Fibroblast of upper back skin (primary cell): ENCODE measurements at places on chromosomes 4 and X.

DNA sequence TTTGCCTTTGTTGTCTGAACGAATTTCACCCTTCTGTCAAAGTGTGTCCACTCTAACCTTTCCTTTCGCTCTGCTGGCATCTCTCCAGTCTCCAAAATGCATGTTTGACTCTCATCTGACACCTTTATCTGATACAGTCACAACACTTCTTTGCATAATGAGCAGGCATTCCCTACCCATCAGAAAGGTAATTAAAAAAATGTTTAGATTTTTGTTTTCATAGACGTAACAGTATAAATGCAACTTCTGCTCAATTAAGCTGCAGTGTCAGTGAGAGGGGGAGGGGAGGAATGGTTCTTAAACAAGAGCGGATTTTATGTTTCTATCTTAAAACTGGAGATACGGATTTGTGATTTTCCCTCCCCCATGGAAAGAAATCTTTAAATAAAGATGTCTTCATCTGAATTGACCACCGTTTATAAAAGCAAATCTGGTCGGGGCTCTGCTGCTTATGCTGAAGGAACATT, 70.2 kb downstream of the CXXC4 start:
- no peak for DNase-seq

GRCh38 chr4:17958181-17958580, 63.4 kb downstream of the LCORL start:
- peak; percentile 53 for DNase-seq

- no peak for DNase-seq
These were observed 99.5 kb upstream of the NKX1-1 start for GRCh38 chr4:1505511-1506460.

GRCh38 chr4:184534511-184535391, 60.4 kb upstream of the IRF2 start:
- DNase-seq, result peak; percentile 85

- peak; percentile 15 for DNase-seq
These were observed 27.4 kb upstream of the TMPRSS11B start for GRCh38 chr4:68272860-68273259.

- peak; percentile 83 for DNase-seq
These were observed 253.6 kb downstream of the PPP1R2C start for GRCh38 chrX:42524379-42524778.

GRCh38 chr4:169275180-169275579, 4.4 kb upstream of the SH3RF1 start:
- DNase-seq, result no peak

DNA sequence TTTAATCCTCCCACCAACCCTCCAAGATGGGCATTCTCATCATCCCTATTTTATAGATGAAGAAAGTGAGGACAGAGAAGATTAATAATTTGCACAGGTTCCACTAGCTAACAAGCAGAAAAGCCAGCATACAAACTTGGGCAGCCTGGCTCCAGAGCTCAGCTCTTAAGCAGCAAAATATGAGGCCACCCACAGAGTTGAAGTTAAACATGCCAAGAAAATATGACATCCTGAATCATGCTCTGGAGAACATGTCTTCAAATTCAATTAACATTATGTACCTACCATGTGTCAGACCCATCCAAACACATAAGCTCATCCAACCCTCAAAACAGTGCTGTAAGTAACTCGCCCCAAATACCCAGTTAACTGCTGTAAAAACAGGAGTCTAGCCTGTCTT, 33.9 kb downstream of the USP46 start:
- DNase-seq, result peak; percentile 30

- no peak for DNase-seq
These were observed 101.5 kb upstream of the STX18 start for GRCh38 chr4:4643306-4643705.

GRCh38 chrX:132393992-132394391, 94.8 kb downstream of the MBNL3 start:
- no peak for DNase-seq

DNA sequence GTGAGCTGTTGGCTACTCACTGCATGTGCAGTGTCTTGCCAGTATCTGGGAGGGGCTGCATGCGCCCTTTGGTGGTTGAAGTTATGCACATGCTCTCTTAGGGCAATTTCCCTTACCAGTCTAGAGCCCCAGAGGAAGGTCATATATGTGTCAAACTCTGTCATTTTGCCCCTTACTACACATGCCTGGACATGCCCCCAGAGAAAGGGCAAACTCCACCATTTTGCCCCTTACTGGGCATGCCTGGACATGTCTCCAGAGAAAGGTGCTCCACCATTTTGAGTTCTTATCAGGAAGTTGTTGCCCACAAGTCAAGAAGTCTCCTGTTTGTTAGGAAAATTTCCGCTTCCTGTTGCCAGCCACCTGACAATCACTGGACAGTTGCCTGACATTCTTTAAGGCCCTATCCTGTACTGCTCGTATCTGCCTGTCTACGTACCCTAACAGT, 56.4 kb upstream of the PLAC8 start:
- no peak for DNase-seq

DNA sequence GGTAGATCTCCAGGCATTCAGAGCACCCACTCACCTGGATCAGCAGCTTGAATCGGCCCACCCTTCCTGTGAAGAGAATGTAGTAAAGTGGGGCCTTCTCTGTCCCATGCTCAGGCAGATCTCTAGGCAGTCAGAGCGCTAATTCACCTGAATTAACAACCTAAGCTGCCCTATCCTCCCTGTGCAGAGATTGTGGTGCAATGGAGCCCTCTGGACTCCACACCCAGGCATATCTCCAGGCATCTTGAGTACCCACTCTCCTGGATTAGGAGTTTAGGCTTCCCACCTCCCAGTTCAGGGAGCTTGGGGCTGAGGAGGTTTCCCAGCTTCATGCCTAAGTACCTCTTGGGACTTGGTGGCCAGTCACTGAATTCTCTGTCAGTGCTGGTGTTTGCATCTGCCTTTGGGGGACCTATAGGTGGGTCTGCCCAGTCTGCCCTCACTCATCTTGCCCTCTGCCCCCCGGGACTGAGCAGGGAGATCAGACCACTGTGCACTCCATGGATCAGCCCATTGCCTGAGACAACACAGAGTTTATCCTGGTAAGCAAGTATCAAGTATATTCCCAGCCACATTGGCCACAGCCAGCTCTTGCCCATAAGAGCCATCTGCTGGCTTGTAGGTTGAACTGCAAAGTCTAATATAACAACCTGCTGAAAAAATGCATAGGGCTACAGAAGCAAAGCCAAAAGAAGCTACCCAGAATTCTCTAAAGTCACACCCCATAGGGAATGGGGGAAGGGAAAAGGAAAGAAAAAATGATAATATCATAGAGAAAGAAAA, 372.9 kb downstream of the KLHL13 start:
- no peak for DNase-seq

DNA sequence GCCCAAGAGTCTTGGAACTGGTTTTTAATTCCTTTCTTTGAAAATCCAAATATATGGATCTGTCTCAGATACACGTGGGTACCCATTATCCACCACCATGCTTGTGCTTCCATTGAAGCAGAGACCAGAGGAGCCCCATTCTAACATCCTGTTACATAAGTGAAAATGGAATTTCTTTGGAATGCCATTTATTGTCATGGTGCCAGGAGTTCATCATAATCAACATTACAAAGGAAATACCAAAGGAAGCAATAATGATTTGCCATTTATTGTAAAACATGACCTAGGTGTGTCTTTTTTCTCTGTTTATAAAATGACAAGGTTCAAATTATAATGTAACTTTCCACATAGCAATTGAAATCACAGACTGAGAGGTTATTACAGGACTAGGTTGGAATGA, 61.7 kb downstream of the PALLD start:
- DNase-seq, result peak; percentile 85

DNA sequence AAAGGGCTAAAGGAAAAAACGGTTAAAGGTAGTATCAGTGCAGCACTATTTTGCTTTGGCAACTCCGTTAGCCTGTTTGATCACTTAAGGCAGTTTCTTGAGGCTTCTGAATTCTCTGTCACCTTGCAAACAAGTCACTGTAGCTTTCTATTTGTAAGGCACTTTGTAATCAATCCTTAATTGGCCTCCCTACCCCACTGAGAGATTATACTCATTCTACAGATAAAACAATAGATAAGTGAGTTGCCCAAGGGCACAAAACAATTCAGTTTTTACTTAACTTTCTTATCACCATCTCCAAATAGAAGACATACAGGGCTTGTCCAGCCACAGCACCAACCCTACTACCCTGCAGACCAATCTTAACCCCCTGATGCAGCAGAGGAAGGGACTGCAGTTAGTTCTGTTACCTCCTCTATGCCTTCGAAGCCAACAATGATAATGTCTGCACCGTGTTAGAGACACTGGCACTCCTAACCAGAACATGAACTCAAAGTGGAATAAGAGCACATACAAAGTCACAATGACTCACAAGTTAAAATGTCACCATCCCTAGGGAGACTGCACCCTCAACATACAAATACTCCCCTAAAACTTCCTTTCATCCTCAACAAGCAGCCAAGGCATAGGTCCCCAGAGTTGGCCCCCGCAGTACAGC, 1.7 kb downstream of the TMEM185A start:
- no peak for DNase-seq

DNA sequence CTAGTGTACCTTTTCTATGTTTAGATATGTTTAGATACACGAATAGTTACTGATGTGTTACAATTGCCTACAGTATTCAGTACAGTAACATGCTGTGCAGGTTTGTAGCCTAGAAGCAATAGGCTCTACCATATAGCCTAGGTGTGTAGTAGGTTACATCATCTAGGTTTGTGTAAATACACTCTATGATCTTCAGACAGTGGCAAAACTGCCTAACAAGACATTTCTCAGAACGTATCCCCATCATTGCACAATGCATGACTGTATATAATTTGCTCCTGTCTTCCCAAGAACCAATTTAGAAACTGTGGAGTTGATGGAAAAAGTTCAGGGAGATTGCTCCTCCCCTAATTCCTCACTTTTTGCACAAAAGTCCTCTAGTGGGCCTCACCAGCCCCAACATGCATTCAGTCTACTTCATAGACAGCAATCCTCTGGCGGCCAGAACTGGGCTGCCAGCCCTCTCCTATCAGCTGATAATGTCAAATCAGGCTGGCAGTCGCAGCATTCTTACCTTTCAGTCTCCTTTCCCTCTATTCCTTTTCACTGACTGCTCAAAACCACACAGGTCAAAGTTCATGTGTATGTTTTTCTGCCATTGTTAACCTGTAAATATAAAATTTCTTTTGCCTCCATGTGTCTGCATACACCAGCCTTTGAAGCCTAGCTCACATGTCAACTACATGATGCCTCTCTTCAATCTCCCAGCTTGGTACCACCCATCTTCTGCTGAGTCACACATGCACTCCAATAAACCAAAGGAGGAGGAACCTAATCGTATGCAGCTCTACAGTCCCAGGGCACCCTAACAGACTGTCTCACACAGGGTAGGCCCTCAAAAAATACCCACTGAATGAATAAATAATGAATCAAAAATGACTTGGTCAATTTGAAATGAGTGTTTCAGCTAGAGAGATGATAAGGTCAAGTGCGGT, 32.0 kb downstream of the BCLAF3 start:
- no peak for DNase-seq

- peak; percentile 37 for DNase-seq
These were observed 586.5 kb upstream of the FTHL17 start for GRCh38 chrX:31658360-31658759.

DNA sequence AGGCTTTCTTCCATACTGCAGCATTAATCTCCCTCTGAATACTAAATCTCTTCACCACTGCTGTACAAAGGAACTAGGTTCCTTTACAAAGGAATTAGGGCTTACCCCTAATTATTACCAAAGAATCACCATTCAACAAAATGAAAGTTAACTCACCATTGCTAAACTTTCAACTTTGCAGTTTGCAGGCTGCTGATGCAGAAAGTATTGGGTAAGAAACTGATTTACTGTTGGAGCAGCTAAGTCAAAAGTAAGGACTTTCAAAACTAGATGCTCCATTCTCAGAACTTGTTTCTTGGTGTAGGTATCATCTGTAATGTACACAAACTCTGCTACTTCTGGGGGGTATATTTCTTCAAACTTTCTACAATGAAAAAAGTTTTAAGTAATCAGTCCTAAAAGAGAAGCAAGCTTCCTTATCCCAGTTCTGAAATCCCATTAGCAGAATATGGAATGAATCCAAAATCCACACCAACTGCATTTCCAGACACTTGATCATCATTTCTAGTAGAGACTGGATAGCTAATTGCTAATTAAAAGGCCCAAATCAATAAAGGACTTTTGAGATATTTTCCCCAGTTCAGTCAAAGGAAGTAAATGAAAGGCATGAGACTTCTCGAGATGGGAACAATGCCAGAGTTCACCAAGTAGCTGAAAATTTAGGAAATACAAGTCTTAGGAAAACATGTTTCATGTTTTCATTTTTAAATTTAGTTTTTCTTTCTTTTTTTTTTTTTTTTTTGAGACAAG, 4.3 kb downstream of the CCNA2 start:
- peak; percentile 37 for DNase-seq
